ENCODE measurements at places on chromosomes 11 and 22.

GRCh38 chr11:69823641-69824265 is 4.5 kb upstream of the FGF3 start:
- DNase-seq = no peak

- no peak for DNase-seq
These were observed 1.4 kb upstream of the NEFH start for GRCh38 chr22:29478326-29479276.

GRCh38 chr11:125621995-125622394 is 3.0 kb upstream of the CHEK1 start:
- DNase-seq = no peak

DNA sequence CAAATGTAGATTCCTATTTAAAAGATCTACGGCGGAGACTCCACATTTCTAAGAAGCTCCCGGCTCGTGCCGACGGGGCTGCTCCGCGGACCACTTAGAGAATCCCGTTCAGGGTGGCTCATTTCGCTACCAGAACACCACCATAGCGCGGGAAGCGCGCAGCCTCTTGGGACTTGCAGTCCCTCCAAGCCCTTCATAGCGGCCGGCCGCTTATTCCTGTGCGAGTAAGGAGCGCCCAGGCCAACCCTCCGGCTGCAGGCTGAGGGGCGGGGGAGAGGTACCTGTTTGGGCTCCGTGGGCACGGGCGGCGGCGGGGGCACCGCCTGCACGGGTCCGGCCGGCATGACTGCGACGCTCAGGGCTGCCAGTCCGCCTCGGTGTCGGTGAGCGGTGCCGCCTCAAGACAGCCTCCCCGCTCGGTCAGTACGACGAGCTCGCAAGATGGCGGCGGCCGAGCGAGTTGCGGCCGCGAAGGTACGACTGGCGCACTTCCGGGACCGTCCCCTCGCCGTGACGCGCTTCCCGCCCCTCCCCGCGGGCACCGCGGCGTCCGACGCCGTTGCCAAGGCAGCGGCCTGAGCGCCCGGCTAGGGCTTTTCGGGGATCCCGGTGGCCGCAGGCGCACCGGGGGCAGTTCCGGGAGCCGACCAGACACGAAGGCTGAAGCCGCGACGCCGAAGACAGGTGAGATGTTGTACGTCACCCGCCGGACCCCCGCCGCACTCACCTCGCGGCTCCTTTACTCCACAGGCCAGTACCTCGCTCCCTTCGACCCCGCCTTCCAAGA is at the start of the genes CCDC157 and SF3A1:
Gene CCDC157 (plus strand): TSS at position 559 of the 787 bp plus-strand sequence. CDS start 8,994 bp downstream, outside the sequence.
Gene SF3A1 (minus strand): TSS at position 446 of the 787 bp plus-strand sequence. CDS start 102 bp downstream, at position 344.
- peak; percentile 93 for DNase-seq

GRCh38 chr11:118928870-118929500 is 3.3 kb upstream of the BCL9L start:
- peak; percentile 42 for DNase-seq

GRCh38 chr11:97732011-97732632 is 1288.6 kb upstream of the CNTN5 start:
- no peak for DNase-seq

- no peak for DNase-seq
These were observed 151.8 kb upstream of the TTC12 start for GRCh38 chr11:113162592-113162962.

DNA sequence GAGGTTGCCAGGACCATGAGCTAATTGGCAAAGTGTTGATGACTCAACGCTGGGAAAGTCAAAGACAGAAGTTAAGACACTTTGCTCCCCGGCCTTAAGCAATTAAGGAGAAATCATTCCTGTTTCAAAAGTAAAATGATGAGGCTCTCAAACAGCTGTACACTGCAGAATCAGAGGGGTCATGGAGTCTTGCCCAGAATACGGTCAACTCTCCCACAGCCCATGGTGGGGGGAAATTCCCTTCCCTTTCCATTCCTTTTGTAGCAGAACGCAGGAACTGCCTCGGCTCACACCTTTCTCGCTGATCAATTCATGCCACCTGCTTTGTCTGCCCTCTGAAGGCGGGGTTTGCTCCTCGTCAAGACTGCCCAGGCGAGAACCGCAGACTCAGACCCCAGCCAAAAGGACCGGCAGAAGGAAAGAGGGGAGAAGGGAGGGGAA is 52.8 kb downstream of the MN1 start:
- DNase-seq = no peak

GRCh38 chr11:8729837-8730696 is 47.5 kb downstream of the RPL27A start:
- no peak for DNase-seq

- no peak for DNase-seq
These were observed 2.0 kb downstream of the PARVG start for GRCh38 chr22:44182588-44183286.

GRCh38 chr11:119583585-119583984 is 145.4 kb downstream of the NECTIN1 start:
- DNase-seq = no peak

GRCh38 chr22:25750569-25751173 is 8.7 kb downstream of the MYO18B start:
- DNase-seq = no peak

DNA sequence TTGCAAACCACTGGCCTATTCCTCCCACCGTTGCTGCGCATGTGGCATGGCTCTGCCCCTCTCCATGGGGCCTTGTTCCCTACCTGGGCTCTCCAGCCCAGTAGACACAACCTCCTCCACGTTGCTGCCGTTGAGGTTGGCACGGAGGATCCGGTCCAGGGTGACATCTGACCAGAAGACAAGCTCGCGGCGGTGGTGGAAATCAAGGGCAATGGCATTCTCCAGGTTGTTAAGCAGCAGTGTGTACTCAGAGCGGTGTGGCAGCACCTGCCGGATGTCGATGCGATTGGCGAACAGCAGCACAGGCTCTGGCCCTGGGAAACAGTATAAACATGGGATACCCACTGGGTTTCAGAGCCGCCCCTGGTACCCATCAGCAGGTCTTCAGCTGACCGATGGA is 23.8 kb downstream of the LRP4 start:
- DNase-seq = no peak

DNA sequence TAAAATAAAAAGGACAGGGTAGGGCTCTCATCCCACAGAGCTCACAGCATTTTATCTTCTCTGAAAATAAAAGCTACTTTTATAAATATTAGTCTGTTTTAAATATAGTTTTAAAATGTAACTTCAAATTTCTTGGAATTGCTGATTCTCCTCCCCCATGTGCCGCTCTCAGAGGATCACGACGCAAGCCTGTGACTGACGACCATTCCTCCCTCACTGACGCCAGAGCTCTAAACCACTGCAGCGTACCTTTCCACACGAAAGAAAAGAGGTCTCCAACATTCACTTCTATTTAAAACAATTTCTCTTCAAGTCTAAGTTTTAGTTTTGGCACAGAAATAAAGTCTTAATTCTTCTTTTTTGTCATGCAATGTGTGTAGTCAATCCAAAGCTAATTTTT is 9.3 kb downstream of the TOLLIP start:
- DNase-seq = no peak

DNA sequence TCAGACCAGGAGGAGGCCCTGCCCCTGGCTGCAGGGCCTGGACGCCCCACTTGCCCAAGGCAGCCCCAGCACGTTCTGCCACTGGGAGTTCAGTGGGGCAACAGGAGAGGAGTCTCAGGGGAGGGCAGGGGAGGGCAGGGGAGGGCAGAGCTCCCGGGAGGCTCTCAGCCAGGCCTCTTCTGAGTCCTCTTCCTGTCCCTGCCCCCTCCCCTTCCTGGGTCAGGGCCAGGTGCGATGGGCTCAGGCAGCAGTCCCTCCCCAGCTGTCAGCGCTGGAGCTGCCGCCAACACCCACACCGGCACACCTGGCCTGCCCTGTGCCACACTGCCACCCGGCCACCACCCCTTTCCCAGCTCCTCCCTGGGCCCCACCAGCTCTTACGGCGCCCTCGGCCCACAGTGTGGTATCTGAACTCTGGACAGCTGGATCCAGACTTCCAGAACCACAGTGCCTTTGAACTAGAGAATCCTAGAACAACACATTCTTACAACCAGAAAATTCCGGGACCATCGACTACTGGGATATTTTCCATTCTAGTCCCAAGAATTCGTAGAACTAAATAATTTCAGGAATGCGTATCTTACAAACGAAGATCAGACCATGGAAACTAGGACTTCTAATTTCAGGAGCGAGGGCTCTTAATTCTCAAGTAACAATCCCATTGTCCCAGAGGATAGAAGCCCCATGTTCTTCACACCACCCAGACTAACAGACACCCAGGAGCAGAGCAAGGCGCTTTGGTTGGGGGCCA is 21.8 kb downstream of the RPL3 start:
- DNase-seq = peak; percentile 67

DNA sequence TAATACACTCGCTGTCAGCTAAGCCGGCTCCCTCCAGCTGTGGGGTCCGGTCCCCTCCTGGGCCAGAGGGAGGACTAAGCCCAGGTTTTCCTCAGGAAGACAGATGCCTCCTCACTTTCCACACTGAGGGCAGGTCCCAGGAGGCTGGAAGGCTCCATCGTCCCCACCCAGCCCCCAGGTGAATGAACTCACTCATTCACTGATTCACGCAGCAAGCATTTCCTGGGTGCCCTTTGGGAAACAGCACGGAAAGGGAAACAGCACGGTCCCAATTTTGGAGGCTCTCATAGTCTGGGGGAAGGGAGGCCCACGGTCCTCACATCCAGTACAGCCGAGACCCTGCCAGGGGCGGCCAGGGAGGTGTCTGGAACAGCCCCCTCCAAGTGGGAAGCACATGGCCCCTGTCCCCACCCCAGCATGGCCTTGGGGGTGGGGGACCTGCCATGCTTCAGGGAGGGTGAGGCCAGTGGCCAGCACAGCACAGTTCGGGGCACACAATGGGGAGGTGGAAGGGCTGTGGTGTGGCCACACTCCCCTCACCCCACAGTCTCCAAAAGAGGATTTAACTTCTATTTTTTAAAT is 9.3 kb upstream of the TH start:
- no peak for DNase-seq

Measured in MM.1S (cell line).